ENCODE measurements at places on chromosomes 7 and 10. TPM values are rescaled to one million over a fixed set of nuclear protein-coding genes. Genes with fewer than 3 reads are reported as not detected.

- H3K4me3 ChIP-seq = no peak overlapping the region
- H3K36me3 ChIP-seq = no peaks in the 10 kb centered on the region
Observed at GRCh38 chr10:86169506-86170254, 196.9 kb downstream of the GRID1 start.

- no peak overlapping the region for H3K27ac ChIP-seq
- H3K36me3 ChIP-seq = no peaks in the 10 kb centered on the region
- H3K27me3 ChIP-seq = no peaks in the 10 kb centered on the region
- no peaks in the 10 kb centered on the region for H3K4me1 ChIP-seq
- no peak overlapping the region for H3K4me3 ChIP-seq
Observed at GRCh38 chr7:142125256-142125955, 13.9 kb downstream of the MGAM2 start.

DNA sequence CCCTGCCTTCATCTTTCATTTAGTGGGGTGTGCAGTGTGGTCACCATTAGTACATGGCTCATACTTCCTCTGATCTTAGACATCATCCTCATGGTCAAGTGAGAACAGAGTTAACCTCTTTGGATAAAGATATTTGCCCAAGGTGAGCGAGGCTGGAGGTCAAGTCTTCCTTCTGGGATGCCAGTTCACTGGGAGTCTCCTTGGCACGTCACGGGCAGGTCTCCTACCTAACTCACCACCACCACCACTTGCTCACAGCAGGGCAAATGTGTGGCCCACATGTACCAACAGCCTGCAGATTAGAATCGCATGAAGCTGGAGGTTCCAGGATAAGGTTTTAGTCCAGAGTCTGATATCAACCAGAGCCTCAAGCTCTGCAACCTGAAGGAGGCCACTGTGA is 164.6 kb downstream of the USP6NL start:
- no peak overlapping the region for H3K4me3 ChIP-seq
- no peaks in the 10 kb centered on the region for H3K36me3 ChIP-seq
- no peak overlapping the region for H3K27ac ChIP-seq
- H3K27me3 ChIP-seq = no peaks in the 10 kb centered on the region

- peak overlapping the region; percentile 89 for H3K4me3 ChIP-seq
- H3K27ac ChIP-seq = peak overlapping the region; percentile 77
- no peaks in the 10 kb centered on the region for H3K36me3 ChIP-seq
- peaks cover 15% of the 10 kb centered on the region for H3K4me1 ChIP-seq
- peak; percentile 97 for DNase-seq
- H3K27me3 ChIP-seq = no peaks in the 10 kb centered on the region
Observed at GRCh38 chr7:155205368-155206317, 92.0 kb upstream of the INSIG1 start.

LRRC17 gene
- 0.52 TPM for total RNA-seq

GRCh38 chr7:109259151-109259550 is 689.5 kb downstream of the DNAJB9 start:
- no peaks in the 10 kb centered on the region for H3K4me1 ChIP-seq
- DNase-seq = no peak
- no peak overlapping the region for H3K27ac ChIP-seq
- no peak overlapping the region for H3K4me3 ChIP-seq
- no peaks in the 10 kb centered on the region for H3K36me3 ChIP-seq
- H3K27me3 ChIP-seq = no peaks in the 10 kb centered on the region

DNA sequence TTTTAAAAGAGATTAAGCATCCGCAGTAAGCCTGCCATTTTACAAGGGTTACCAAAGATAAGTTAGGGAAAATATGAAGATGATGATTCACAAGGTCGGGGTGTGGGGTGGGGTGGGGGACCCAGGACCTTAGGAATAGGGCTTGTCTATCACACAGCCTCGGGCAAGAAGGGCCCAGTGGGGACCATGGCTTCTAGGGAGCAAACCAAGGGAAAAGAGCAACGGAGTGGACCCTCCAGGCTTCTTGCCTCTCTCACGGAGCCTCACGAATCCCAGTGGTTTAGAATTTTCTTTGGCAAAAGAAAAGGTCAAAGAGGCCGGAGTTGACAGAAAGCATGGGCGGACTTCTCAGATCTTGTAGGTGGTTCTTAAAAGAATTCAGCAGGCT is 1.3 kb downstream of the PRKCQ start:
- H3K27ac ChIP-seq = peak overlapping the region; percentile 90
- peak; percentile 44 for DNase-seq
- H3K4me1 ChIP-seq = peaks cover 66% of the 10 kb centered on the region
- H3K4me3 ChIP-seq = peak overlapping the region; percentile 86

DNA sequence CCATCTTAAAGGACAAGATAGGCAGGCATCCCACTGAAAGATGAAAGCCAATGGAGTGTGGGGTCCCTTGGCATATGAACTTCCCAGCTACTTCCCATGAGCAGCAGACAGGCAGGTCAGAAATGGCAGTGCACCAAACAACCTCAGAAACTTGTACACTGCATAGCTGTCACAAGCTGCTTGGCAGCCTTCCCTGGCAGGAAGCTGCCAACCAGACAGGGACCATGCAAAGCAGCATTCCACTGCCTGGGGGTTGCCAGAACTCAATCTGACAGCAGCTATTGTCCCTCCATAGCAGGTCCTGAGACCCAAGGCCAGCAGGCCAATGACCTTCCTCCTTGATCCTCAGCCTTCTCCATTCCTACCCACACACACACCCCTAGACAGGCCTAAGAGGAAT is 139.5 kb downstream of the PLCE1 start:
- no peaks in the 10 kb centered on the region for H3K4me1 ChIP-seq
- no peak for DNase-seq
- no peaks in the 10 kb centered on the region for H3K27me3 ChIP-seq
- no peak overlapping the region for H3K27ac ChIP-seq

ANKIB1 gene
- total RNA-seq = 78.5 TPM

GRCh38 chr10:70673043-70673928 is 980 bp downstream of the ADAMTS14 start:
- H3K27me3 ChIP-seq = peaks cover 5% of the 10 kb centered on the region
- no peaks in the 10 kb centered on the region for H3K36me3 ChIP-seq
- DNase-seq = no peak
- no peak overlapping the region for H3K4me3 ChIP-seq
- no peak overlapping the region for H3K27ac ChIP-seq

CDK14 gene
- total RNA-seq = 0.81 TPM

- no peak overlapping the region for H3K4me3 ChIP-seq
- H3K4me1 ChIP-seq = no peaks in the 10 kb centered on the region
- no peak for DNase-seq
Observed at GRCh38 chr7:107836237-107837144, 33.5 kb upstream of the SLC26A3 start.

GRM8 gene
- not detected for total RNA-seq
